ENCODE measurements at places on chromosomes 11 and 22. TPM values are rescaled to one million over a fixed set of nuclear protein-coding genes. Genes with fewer than 3 reads are reported as not detected.

DNA sequence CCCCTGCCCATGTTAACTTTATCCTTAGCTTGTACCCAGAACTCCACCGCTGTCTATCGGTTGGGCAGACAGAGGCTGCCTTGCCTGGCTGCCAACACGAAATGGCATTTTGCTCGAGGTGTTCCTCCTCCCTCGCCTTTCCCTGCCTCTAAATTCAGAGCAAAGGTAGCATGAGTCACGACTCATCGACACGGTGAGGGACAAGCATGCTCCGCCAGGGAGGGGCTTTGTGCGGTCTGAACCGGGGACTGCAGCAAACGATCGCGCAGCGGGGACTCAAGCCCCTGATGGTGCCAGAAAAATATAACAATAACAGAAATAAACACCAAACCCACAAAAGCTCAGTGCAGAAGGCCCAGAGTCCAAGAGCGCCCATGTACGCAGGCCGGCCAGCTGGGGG, 52.3 kb downstream of the RTL6 start:
- no peak overlapping the region for H3K27ac ChIP-seq
- no peaks in the 10 kb centered on the region for H3K36me3 ChIP-seq
- DNase-seq = no peak
- peaks cover 21% of the 10 kb centered on the region for H3K4me1 ChIP-seq
- peaks cover 8% of the 10 kb centered on the region for H3K27me3 ChIP-seq

Gene FAM89B
- 46.1 TPM for total RNA-seq

Gene ISX
- not detected for total RNA-seq

Gene LARGE1
- 10.6 TPM for total RNA-seq

GRCh38 chr11:74735365-74735928, 4.2 kb upstream of the CHRDL2 start:
- peaks cover 12% of the 10 kb centered on the region for H3K4me1 ChIP-seq
- peaks cover 23% of the 10 kb centered on the region for H3K27me3 ChIP-seq
- DNase-seq = no peak
- H3K27ac ChIP-seq = no peak overlapping the region
- no peak overlapping the region for H3K4me3 ChIP-seq

- no peak overlapping the region for H3K4me3 ChIP-seq
- no peak overlapping the region for H3K27ac ChIP-seq
- H3K4me1 ChIP-seq = peaks cover 12% of the 10 kb centered on the region
- DNase-seq = no peak
Observed at GRCh38 chr11:12909879-12910278, 99.2 kb upstream of the RASSF10 start.

DNA sequence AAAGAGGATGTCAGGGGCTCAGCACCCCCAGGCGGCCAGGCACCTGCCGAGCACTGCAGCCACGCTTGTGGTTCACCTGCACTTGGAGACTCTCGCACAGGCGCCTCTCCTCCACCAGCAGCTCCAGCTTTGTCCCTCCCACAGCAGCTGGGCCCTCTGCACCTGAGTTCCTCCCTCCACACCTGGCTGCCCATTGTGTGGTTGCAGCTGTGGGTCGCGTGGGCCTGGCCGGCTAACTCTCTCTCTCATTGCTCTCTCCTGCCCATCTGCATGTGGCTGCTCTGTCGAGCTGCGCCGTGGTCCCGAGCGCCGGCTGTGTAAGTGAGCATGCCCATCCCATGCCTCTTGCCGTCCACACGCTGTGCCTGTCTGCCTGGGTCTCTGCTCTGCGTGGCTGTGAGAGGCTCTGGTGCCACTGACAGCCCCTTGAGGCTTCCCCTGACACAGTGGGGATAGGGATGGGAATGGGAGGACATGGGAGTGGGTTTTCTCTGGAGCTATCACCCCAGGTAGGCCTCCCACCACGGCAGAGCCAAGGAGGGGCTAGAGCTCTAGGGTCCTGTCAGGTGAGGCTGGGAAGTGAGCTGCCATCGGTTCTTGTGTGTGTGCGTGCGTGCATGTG, 8.5 kb upstream of the ACR start:
- no peak overlapping the region for H3K27ac ChIP-seq
- peaks cover 18% of the 10 kb centered on the region for H3K4me1 ChIP-seq
- peaks cover 40% of the 10 kb centered on the region for H3K27me3 ChIP-seq
- H3K36me3 ChIP-seq = peaks cover 4% of the 10 kb centered on the region
- H3K4me3 ChIP-seq = no peak overlapping the region
- DNase-seq = no peak

All from muscle of leg (tissue), 16 donors.